Stimulated activated CD8-positive, alpha-beta memory T cell treated with anti-CD3 and anti-CD28 coated beads, Interleukin-15, amount 100 ng/mL, for 48 hours (primary cell): ENCODE measurements at places on chromosomes 12 and 14.

DNA sequence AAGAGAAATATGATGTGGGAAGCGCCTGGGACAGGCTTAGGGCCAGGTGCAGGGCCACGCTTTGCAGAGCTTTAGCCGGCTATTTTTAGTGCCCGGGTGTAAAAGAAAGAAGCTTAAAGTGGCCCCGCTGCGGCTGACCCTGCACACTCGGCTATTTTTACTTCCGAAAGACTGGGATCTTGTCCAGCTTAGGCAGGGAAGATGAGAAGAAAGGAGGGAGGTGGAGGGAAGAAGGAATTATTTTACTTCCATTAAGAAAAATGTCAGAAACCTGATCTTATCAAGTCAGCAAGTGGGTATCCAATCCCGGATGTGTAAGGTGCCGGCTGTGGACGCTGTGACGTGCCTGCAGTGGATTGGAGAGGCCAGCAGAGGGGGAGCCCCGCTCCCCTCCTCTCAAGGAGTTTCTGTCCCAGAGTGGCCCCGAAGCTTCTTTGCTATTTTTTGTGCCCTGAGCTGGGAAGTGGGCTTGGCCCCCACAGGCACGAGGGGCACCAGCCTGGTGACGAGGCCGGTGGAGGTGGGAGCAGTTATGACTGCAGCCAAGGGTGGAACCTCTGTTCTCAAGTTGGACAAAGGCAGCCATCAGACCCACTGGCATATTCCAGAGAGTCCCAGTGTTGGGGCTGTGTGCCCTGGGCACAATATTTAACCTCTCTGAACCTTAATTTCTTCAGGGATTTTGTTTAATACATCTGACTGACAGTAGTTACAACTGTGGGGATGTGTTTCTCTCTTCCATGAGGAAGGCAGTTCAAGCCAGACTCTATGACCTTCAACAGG lies 97.7 kb downstream of the ESRRB start:
- no peak for DNase-seq

DNA sequence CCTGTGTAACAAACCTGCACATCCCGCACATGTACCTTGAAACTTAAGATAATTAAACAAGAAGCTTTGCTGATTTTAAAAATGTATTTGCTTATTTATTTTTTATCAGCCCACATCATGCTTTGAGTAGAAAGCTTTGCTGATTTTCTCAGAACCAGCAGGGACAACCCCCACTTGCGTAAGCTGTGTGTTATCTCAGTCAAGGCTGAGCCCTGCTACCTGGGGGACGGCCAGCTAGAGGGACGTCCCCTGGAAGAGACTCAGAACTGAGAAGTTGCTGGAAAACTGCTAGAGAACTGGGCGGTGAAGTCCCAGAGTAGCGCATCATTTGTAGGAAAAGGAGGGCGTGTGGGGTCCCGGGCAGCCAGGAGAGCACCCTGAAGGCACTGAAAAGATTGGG lies 4.1 kb upstream of the PLEK2 start:
- DNase-seq = no peak

- DNase-seq = no peak
These were observed 112.6 kb downstream of the CCDC60 start for GRCh38 chr12:119447126-119447525.

GRCh38 chr14:59631237-59631636 lies 54.6 kb upstream of the CCDC175 start:
- DNase-seq = no peak

DNA sequence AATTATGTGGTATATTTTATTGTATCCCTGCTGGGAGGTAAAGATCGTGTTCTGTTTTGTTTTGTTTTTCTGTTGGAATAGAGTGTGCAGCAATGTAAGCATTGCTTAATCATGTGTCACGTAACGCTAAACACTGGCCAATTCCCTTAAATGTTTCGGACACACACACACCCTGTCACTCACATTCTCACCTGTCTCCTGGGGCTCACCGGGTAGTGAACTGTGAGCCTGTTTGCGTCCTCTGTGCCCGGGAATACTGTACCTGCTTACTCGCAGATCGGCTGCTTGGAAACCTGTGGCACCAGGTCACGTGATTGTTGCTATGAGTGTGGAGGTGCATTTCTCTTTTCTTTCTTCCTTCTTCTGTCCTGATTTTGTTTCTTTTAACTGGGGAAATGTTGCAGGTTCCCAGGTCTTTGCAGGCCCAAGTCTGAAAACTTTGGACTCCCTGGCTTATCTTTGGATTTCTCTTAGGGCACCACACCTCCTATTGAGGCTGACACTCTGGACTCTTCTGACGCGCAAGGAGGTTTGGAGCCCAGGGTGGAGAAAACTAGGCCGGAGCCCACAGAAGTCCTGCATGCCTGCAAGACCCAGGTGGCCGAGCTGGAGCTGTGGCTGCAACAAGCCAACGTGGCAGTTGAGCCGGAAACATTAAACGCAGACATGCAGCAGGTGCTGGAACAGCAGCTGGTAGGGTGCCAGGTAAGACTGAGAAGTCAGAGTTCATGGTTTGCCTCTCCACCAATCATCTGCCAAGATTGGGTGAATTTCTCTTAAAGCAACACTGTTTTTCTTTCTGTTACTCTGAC lies 181.1 kb downstream of the ESR2 start:
- no peak for DNase-seq

DNA sequence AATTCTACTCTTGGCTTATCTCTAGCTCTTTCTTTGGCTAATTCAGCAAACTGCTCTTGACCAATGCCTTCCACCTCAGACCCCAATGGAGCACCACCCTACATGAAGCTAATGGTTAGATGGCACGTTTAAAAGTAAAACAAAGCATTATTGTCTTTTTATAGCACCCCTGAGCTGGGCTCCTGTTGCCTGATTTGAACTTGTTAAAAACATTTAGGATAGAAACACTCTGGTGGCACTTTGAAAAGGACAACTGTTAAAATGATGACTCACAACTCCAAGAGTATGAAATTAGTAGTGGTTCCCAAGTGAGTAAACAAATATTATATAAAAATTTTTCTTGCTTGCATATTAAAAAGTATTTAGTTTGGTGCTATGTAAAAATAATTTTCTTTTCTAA lies 299.6 kb upstream of the DCN start:
- no peak for DNase-seq

DNA sequence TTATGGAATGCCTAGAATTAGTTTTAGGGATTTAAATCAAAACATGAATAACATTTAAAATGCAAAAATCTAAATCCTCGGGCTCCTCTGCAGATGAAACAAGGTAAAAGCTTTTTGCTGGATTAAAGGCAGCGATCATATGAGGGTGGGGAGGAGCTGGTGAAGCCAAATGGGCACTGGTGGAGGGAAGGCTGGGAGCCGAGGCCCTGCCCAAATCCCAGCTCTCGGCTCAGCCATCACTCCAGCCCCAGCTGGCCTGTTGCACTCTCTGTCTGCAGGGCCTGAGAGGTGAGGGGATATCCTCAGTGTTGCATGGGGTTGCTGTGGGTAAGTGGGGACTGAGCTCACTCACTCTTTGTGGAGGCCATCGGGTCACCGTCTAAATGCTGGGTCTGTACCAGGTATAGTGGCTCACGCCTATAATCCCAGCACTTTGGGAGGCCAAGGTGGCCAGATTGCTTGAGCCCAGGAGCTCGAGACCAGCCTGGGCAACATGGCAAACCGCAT lies 28.6 kb downstream of the CALM1 start:
- DNase-seq = no peak

- DNase-seq = no peak
These were observed 520 bp downstream of the KSR2 start for GRCh38 chr12:117968151-117968789.

DNA sequence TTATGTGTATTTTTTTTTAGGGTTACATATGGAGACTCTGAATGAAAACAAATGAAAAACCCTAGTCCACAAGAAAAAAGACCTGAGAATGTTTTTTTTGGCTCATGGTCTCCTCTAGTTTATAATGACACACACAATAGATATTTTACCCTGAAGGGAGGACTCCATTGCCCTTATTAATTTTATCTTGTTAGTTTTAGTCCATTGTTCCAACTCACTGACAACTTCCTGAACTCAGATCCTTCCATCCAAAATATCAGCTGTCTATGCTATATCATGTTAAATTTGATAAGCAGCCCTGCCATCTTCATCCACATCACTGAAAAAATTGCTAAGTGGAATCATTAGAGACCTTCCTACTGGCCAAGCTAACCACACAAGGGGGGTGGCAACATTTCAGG lies 232.1 kb downstream of the MON2 start:
- no peak for DNase-seq

DNA sequence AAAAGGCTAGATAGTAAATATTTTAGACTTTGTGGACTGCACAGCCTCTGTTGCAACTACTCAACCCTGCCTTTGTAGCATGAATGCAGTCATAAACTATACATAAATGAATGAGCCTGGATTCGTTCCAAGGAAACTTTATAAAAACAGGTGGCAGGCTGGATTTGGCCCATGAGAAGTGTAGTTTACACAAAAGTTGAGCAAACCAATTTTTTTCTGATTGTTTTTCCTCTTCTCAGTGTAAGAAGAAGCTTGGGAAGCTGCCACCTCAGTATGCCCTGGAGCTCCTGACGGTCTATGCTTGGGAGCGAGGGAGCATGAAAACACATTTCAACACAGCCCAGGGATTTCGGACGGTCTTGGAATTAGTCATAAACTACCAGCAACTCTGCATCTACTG lies 9.5 kb downstream of the OAS1 start:
- no peak for DNase-seq

- DNase-seq = no peak
These were observed 116.7 kb downstream of the BEGAIN start for GRCh38 chr14:100470523-100470897.

- DNase-seq = no peak
These were observed 8.2 kb downstream of the MLXIP start for GRCh38 chr12:122086641-122087285.

GRCh38 chr12:32419520-32419960 lies 20.2 kb downstream of the FGD4 start:
- DNase-seq = no peak

- DNase-seq = no peak
These were observed 111.0 kb upstream of the PZP start for GRCh38 chr12:9319044-9319841.

- DNase-seq = no peak
These were observed 48.5 kb downstream of the CDC42BPB start for GRCh38 chr14:103008768-103009357.

DNA sequence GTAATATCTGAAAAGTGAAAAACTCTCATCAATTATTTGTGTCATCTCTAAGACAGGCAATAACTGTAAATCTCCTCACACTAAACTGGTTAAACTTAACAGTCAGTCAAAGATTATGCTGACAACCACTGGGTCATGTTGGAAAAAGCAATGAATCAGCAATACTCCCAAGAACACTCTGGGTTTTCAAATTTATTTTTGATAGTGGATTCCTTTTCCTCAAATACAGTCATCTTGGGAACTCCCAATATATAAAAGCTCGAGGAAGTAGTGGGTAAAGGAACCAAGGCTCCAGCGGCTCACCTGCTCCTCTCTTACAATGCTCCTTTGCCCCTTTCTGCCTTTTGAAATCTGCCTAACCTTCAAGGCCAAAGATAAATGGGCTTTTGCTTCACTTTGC lies 70.0 kb downstream of the ARMH4 start:
- no peak for DNase-seq

GRCh38 chr14:61462566-61463193 lies 141.3 kb downstream of the PRKCH start:
- no peak for DNase-seq

DNA sequence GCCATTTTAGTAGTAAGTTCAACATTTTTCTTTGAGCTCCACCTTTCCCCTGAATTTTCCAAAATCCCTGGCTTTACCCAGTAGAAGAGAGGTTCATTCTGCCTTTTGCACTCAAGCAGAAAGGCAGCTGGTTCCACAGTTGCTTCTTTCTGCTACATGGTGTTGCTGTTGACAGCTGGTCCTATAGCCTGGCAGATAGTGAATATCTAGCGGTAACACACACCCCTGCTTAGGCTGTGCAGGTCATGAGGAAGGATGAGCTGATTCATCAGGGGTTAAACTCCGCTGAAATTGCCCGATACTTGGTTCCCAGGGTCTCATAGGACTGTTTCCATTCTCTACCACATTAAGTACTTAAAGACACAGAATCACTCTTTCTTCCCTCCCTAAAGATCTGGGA lies 62.4 kb downstream of the PUS7L start:
- DNase-seq = no peak

GRCh38 chr14:64971943-64972791 lies at the start of gene RAB15:
Gene RAB15, minus strand, starts transcription at chr14:64972336. Its CDS starts 260 bp downstream, at chr14:64972076.
- peak; percentile 4 for DNase-seq

- DNase-seq = no peak
These were observed 46.4 kb upstream of the NRXN3 start for GRCh38 chr14:78123650-78124253.

DNA sequence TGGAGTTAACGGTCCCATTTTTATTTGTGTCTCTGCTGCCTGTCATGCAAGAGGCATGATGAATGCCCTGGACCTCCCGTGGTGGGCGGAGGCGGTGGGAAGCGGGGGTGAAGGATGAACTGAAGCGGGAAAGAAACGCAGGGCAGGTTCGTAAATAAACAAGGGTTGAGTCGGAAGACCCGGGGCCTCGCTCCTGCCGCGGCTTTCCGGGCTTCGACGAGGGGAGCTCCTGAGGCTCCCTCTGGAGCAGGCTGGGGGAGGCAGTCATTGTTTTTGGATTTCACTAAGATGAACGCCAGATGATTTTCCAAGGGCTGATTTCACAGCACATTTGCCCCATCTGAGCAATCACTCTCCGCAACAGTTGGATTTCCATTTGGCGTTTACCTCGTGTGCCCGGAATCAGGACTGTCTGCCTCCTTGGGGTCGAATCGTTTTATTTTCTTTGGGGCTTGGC lies 130.2 kb downstream of the SLC38A6 start:
- no peak for DNase-seq

DNA sequence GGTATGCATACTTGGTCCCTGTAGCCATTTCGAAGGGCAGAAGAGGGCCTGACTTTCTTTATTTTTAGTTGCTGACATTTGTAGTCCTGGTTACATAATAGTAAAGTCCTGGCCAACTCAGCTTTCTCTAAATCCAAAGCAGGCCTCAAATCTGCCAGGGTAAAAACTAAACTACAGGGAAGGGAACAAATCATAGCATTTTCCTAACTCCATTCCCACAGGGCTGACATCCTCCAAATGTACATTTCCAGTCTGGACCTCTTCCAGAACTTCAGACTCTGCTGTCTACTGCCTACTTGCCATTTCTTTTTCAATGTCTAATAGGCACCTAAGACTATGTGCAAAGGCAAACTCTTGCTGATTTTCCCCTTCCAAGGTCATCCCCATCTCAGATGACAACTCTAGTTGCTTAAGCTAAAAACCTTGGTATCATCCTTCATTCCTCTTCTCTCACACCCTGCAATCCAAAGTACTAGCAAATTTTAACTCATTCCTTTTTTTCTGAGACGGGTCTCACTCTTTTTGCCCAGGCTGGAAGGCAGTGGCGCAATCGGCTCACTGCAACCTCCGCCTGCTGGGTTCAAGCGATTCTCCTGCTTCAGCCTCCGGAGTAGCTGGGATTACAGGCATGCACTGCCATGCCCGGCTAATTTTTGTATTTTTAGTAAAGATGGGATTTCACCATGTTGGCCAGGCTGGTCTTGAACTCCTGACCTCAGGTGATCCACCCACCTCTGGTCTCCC lies 2.0 kb downstream of the DDIT3 start:
- no peak for DNase-seq

- DNase-seq = no peak
These were observed 81.2 kb upstream of the RAP1B start for GRCh38 chr12:68529466-68529865.

GRCh38 chr14:74572726-74573301 lies 39.2 kb downstream of the LTBP2 start:
- no peak for DNase-seq
